Activated CD4-positive, alpha-beta T cell treated with anti-CD3 and anti-CD28 coated beads for 36 hours (primary cell): ENCODE measurements at places on chromosomes 13 and 19. TPM values are rescaled to one million over a fixed set of nuclear protein-coding genes. Genes with fewer than 3 reads are reported as not detected.

DNA sequence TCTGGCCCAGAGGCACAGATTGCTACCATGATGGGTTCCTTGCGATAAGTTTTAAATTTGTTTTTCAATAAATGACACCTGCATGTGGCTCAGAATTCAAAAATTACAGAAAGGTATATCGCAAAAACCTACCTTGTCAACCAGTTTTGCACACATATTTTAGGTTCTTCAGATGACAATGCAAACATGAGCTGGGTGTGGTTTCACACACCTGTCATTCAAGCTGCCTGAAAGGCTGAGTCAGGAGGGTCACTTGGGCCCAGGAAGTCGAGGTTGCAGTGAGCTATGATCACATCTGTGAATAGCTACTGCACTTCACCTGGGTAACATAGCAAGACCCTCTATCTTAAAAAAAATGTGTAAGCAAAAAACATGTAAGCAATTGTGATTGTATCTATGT lies 56.1 kb downstream of the DNM2 start:
- no peak overlapping the region for H3K27ac ChIP-seq
- no peaks in the 10 kb centered on the region for H3K27me3 ChIP-seq
- peaks cover 9% of the 10 kb centered on the region for H3K4me1 ChIP-seq
- peak; percentile 38 for DNase-seq
- H3K36me3 ChIP-seq, result peaks cover 32% of the 10 kb centered on the region

- peaks cover under 1% of the 10 kb centered on the region for H3K36me3 ChIP-seq
- no peak overlapping the region for H3K27ac ChIP-seq
- H3K4me3 ChIP-seq, result no peak overlapping the region
- H3K27me3 ChIP-seq, result peaks cover 68% of the 10 kb centered on the region
- H3K4me1 ChIP-seq, result peaks cover 11% of the 10 kb centered on the region
Measured at GRCh38 chr13:99974939-99975561, 3.5 kb upstream of the ZIC5 start.

DNA sequence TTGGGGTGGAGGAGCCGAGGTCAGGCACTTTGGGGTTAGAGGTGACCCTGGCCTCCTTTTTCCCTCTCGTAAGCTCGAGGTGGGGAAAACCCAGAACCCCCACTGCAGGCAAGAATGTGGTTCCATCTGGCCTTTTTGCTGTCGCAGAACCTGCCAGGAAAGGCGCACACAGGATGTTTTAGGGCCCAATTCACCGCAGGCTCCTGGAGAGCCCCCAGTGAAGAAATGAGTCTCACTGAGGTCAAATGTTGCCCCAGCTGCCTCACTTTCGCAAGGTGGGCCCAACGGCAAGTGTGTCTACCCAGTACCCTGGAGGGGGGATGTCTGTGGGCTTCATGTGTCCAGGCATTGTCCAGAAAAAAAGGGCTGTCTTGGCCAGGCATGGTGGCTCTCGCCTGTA lies 61.8 kb downstream of the PEX11G start:
- H3K4me1 ChIP-seq, result peaks cover 38% of the 10 kb centered on the region
- peak overlapping the region; percentile 67 for H3K27ac ChIP-seq
- H3K27me3 ChIP-seq, result no peaks in the 10 kb centered on the region
- H3K4me3 ChIP-seq, result peak overlapping the region; percentile 26

DNA sequence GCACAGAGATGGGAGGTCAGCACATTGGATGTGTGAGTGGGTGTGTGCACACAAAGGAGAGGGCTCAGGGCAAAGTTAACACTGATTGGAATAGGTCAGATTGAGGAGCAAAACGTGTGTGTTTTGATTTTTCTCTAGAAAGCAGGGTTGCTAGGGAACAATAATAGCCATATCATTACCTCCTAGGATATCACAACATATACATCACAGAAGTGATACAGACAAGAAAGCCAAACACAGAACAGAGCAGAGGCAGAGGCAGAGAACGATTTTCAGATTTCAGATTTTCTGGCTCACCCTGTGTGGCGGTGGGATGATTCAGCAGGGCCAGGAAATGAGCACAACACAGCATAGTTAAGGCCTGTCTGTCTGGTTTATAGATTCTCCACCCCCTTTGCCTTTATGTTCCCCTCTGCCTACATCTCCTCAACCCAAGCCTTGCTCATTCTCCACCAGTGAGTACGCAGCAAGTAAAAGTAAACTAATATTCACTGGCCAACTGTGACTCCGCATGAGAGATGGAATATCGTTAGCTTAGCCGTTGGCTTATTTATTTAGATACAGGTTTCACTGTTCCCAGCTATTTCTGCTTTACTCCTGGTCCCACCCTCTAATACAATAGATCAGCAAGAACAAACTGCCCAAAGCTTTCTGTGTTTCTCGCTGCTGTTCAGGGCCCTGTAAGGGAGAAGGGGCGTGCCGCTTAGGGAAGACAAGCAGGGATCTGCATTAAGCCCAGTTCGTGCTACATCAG lies 182.7 kb upstream of the TSC22D1 start:
- H3K4me1 ChIP-seq, result peaks cover 24% of the 10 kb centered on the region
- H3K4me3 ChIP-seq, result no peak overlapping the region
- H3K27ac ChIP-seq, result peak overlapping the region; percentile 48
- DNase-seq, result peak; percentile 70
- peaks cover 2% of the 10 kb centered on the region for H3K27me3 ChIP-seq

- no peak overlapping the region for H3K4me3 ChIP-seq
- H3K27ac ChIP-seq, result no peak overlapping the region
- H3K36me3 ChIP-seq, result peaks cover 8% of the 10 kb centered on the region
- no peak for DNase-seq
Measured at GRCh38 chr13:112709825-112710783, 20.3 kb downstream of the ATP11A start.

The SBK2 gene
- total RNA-seq, result not detected

GRCh38 chr13:113086991-113087922 lies 18.3 kb upstream of the F7 start:
- H3K27ac ChIP-seq, result no peak overlapping the region
- H3K4me3 ChIP-seq, result no peak overlapping the region
- no peaks in the 10 kb centered on the region for H3K4me1 ChIP-seq
- DNase-seq, result no peak
- H3K27me3 ChIP-seq, result no peaks in the 10 kb centered on the region

The ZNF575 gene
- 4.3 TPM for total RNA-seq

The SCN1B gene
- 1.3 TPM for total RNA-seq

DNA sequence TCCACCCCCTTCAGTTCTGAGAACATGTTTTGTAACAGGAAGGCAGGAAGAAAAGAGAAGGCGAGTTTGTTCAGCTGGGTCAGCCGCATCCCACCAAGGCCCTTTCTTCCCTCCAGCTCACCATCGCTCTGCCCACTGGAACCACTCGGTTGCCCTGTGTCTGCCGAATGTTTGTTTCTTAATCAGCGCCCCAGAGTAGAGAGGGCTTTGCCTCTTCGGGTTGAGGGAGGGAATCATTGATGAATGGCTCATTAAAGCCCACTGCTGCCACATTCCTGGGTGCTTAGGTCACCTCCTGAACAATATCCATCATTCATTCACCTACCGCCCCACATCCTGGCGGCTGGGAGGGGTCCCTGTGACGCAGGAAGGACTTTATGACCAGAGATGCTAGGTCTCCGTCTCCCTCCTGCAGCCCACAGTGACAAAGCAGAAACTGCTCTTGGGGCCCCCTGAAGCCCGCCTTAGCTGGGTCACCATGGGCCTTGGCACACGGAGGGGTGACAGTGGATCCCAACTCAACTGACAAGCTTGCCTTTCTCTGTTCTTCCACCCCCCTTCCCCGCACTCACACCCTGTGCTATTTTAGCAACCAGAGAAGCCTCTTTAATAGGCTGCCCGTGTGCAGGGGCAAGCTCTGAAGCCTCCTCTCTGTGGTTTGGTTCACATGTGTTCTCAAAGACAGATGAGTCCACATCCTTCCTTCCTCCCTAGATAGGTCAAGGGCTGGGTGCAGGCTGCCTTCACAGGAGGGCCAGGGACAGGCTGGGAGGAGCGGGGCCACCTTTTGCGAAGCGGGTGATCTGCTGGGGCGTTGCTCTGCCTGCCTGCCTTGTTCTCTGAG lies 46.2 kb downstream of the ACTN4 start:
- peak; percentile 14 for DNase-seq
- peaks cover 43% of the 10 kb centered on the region for H3K4me1 ChIP-seq
- no peaks in the 10 kb centered on the region for H3K27me3 ChIP-seq
- H3K27ac ChIP-seq, result peak overlapping the region; percentile 19
- H3K4me3 ChIP-seq, result no peak overlapping the region

- H3K4me3 ChIP-seq, result no peak overlapping the region
- H3K27me3 ChIP-seq, result peaks cover 30% of the 10 kb centered on the region
- H3K4me1 ChIP-seq, result peaks cover 3% of the 10 kb centered on the region
- no peak overlapping the region for H3K27ac ChIP-seq
Measured at GRCh38 chr13:112443191-112443994, 67.2 kb downstream of the SPACA7 start.

GRCh38 chr19:9875796-9876195 lies 40.7 kb downstream of the PIN1 start:
- DNase-seq, result no peak
- H3K27ac ChIP-seq, result no peak overlapping the region
- no peak overlapping the region for H3K4me3 ChIP-seq
- no peaks in the 10 kb centered on the region for H3K27me3 ChIP-seq
- peaks cover 2% of the 10 kb centered on the region for H3K4me1 ChIP-seq
